Activated naive CD4-positive, alpha-beta T cell treated with anti-CD3 and anti-CD28 coated beads, Interleukin-2, amount 50 U/mL, for 72 hours (primary cell): ENCODE measurements at places on chromosomes 4 and X.

DNA sequence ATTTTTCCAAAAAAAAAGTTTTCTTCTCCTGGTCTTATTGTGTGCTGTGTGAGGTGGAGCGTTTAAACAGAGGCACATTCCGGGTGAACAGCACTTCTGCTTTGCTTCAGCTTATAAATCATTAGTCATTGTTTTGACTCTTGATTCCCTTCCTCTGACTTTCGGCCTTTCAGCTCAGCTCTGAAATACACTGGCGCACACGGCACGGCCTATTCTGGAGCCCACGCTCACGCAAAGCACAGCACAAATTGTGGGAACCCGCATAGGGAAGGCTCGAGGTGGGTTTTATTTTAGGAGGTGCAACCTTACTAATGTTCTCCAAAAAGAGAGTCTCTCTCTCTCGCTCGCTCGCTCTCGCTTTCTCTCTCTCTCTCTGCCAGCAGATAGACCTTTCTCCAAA, 4.0 kb downstream of the POU3F4 start:
- DNase-seq, result no peak

DNA sequence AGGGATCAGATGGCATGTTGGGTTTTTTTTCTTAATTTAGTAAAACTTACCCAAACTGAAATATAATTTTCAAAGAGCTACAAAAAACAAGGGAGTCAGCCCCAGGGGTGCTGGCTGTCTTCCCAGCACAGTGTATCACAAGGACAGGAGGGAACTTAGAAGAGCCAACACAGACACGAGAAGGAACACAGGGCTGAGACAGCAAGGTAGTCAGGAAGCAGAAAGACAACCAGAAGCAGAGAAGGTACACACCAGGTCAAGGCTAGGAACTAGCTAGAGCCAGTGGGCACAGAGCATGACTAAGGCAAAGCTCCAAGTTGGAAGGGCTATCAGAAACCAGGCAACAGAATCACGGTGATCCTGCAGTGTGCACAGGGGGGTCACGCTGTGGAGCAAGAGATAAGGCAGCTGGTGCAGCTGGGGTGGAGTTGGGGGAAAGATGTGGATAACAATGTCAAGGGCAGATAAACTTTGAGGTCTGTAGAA, 168.7 kb downstream of the NR3C2 start:
- DNase-seq, result no peak

DNA sequence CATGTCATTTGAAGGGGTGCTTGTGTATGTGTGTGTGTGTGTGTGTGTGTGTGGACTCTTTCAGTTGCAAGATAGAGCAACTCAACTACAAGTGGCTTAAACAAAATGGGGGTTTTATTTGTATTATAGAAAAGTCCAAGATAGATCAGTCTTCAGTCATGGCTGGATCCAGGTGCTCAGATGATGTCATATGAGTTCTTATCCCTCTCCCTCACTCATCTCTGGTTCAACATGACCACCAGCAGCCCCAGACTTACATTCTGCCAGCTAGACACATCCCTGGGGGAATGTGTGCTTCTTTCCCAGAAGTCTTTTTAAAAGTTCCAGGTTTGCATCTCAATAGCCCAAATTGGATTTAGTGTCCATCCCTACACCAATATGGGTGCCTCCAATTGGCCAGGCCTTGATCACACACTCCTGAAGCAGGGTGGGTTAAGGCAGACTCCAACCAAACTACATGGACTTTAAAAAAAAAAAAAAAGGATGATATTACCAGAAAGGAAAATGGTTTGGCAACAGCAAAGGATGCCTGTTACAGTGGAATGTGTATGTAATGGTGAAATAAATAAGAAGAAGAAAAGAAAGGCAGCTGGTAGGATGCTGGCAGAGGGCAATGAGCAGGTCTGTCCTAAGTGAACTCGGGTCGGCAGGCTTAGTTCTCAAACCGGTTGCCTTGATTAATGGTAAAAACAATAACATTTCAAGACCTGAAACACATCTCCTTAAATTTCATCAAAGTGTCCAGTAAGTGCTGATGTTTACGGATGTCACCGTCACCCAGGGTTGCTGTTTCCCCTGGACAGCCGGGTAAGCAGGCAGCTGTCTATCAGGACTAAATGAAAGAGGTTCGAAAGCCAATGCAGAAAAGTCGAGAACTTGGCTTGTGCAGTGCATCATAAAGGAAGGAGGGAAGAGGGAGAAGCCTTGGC, 107.7 kb downstream of the SMIM20 start:
- DNase-seq, result no peak

- DNase-seq, result peak; percentile 65
Measured at GRCh38 chr4:242121-242848, 63.0 kb downstream of the ZNF732 start.

GRCh38 chr4:8459867-8460445, 19.4 kb downstream of the TRMT44 start:
- DNase-seq, result no peak

DNA sequence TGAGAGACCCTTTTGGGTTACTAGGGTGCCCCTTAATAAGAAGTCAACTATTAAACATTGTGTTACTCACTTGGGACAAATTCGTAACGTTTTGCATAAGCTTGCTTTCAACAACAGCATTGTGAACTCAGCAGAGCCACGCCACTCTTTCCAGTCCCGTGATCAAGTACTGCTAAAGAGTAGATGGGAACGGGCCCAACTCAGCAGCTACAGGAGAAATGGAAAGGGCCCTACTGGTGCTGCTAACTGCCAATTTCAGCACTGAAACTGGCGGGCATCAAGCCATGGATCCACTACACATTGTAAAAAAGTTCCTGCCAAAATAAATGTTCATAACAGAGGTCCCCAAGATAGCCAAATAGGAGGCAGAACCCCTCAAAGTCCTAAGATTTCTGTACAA, 19.0 kb upstream of the DHX15 start:
- DNase-seq, result no peak

DNA sequence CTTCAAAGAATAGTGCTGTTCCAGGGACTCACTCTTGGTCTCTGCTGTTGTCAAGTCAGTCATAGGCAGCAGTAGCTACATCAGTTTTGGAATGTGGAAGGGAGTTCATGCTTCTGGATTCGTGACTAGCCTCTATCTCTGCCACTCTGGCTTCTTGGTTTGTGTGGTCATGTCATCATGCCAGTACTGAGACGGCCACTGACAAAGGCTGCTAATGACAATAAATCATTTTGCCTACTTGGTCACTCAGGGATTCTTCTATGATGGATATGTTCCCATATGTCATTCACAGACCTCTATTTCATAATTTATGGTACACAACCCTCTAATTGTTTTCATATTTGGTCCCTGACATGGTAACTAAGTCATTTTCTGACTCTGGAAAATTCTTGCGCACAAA, 450.8 kb upstream of the BOD1L1 start:
- no peak for DNase-seq

- DNase-seq, result no peak
Measured at GRCh38 chr4:68535974-68536373, 40.1 kb downstream of the UGT2B17 start.

DNA sequence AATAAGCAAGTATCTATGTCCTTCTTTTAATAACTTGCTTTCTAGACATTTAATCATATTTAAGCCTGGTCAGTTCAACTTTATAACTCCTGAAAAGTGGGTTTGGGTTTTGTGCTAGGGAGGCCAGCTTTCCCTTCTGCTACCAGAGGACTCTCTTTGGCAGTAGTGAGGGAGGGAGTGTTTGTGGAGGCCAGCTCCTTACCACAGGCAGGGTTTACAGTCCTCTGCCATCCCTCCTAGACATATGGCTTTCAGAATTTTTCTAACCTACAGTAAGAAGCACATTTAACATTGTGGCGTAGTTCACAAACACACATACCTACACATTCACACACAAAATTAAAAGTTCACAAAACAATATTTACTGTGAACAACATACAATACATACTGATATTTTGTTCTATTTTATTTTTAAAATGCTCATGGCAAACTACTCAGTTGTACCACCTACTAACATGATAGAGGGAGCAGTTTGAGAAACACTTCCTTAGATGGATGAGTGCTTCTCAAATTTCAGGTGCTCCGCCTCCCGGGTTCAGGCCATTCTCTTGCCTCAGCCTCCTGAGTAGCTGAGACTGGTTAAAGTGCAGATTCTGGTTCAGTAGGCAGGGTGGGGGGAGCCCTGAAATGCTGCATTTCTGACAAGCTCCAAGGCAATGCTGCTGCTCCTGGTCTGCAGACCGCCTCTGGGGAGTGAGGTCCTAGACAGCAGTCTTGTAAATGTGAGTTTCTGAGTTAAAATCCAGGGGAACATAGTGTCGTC, 86.7 kb downstream of the PTTG2 start:
- DNase-seq, result no peak

DNA sequence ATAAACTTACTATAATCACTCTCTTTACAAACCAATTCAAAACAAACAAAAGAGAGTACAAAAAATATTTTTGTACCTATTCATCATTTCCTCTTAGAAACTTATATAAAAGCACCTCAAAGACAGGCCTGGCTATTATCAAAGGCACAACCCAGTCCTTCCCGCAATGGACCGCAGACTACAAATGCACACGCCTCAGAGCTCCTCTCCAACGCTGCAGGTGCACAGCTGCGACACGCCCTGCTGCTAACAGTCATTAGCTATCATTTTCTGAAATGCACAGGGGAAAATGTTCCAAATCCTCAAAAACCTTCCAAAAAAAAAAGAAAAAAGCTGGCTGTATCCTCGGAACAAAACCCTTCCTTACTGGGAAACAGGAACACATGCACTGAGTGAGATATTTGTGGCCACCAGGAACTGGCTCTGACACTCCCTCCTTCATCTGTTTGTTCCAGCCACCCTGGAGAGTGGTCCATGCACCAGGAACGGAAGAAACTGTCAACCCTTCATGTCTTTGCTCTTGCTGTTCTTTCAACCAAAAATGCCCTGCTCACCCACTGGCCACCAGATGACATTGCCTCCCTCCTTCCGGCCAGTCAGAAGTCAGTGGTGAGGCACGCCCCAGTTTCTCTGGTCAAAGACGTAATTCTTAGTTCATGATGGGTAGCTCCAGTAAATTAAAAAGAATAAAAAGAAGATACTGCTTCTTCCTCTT, 16.7 kb downstream of the IRF2 start:
- no peak for DNase-seq

- no peak for DNase-seq
Measured at GRCh38 chrX:68708503-68709290, 61.2 kb downstream of the STARD8 start.

DNA sequence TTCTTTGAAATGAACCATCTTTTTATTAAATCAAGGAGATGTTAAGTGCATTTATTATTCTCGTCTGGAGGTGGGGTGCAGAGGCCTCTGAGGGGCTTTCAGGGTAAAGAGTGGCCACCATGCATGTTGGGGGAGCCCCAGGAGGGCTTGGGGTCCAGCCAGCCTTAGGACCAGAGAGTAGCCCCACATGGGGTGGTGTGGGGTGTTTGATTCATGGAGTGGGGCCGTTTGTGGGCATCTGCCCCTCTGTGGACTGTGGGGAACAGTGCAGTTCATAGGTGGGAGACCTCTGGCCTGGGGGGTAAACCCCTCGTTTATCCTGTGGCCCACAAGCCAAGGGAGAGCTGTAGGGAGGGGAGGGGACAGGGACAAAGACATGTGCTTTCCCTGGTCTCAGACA, 26.9 kb downstream of the HTRA3 start:
- DNase-seq, result no peak

GRCh38 chrX:137945470-137945869, 379.5 kb downstream of the ZIC3 start:
- DNase-seq, result no peak
